Vagina (tissue), 2 donors: ENCODE measurements at places on chromosomes 7 and 10.

DNA sequence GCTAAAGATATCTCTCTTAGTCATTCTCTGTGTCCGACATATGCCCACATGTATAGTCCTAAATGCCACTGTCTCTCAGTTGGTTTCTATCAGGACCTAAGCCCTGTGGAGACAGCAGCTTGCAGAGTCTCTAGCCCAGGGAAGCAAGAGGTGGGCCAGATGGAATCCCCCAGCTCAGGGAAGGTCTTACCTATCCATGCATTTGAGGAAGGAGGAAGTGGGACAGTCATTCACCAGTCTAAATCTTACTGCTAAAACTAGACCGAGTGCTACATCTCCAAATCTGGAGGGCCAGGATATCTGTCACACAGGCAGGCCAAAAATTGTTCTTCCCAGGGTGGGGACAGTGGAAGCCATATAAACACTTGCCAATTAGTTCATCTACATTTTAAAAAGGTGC is 26.4 kb upstream of the HERPUD2 start:
- no peak for DNase-seq

- no peak for DNase-seq
Measured at GRCh38 chr7:9189703-9190102, 756.3 kb downstream of the NXPH1 start.

DNA sequence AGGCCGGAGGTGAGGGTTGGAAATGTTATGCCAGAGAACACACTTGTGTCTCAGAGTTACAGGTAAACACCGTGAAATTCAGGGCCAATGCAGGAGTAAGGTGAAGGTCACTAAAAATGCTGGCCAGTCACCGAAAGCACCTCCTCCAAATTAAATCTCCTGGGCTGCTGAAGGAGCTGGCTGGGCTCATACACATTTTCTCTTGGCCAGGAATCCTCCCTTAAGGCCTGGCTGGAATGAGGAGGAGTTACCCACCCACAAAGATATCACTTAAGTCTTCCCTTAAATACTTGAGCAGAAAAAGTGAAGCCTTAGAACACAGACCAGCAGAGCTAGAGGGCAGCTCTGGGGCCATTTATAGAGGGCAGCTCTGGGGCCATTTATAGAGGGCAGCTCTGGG is 46.3 kb downstream of the HTRA1 start:
- DNase-seq = no peak

GRCh38 chr10:24237801-24238395 is 29.0 kb downstream of the KIAA1217 start:
- DNase-seq = no peak

DNA sequence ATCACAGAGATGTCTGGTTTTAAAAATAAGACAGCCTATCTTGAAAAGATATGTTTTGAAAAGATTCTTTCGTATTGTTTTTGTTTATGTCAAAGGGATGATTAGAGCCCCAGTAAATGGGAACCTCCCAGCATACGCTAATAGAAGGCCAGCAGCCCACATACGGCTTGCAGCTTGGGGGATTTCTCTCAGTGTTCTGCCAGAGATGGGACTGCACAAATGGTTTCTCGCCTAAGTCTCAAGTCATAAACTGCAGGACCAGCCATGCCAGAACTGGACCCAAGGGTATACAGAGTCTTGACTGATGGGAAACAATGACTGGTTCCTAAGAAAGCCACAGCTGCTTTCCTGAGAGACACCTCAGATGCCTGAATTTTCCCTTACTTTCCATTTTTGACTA is 306.9 kb upstream of the DGKB start:
- no peak for DNase-seq

GRCh38 chr7:23418046-23418445 is 52.2 kb downstream of the IGF2BP3 start:
- no peak for DNase-seq

GRCh38 chr7:106256144-106256543 is 28.6 kb downstream of the NAMPT start:
- no peak for DNase-seq

DNA sequence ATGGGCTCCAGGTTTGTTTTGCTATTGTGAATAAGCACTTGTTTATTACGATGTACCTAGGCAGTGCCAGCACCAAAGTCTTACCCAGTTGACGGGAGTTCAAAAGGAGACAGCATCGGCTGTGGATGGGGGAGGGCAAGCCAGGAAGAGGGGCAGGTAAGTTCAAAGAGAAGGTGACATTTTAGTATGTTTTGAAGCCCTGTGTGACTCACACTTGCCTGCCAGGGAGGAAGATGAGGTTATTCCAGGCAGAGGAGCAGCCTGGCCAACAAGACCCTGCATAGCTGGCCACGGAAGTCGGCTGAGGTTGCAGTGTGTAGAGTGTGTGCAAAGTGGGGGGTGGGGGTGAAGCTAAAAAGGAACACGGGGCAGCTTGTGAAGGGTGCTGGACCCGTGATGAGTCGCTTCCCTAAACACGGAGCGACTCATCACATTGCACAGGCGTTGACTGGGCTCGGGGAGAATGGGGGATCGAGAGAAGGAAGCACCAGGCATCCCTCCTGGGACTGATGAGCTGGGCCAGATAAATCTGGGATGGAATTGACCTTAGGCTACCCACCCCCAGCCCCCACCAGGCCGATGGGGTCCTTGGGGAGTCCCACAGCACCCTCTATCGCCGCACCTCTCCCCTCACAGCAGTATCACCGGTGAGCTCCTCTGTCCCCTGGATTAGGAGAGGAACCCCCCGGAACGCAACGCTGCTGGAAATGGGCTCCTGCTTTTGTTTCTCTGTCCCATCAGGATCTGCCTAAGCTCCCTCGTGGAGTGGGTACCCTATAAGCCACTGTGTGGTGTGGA is 97.9 kb upstream of the IKZF1 start:
- peak; percentile 49 for DNase-seq

DNA sequence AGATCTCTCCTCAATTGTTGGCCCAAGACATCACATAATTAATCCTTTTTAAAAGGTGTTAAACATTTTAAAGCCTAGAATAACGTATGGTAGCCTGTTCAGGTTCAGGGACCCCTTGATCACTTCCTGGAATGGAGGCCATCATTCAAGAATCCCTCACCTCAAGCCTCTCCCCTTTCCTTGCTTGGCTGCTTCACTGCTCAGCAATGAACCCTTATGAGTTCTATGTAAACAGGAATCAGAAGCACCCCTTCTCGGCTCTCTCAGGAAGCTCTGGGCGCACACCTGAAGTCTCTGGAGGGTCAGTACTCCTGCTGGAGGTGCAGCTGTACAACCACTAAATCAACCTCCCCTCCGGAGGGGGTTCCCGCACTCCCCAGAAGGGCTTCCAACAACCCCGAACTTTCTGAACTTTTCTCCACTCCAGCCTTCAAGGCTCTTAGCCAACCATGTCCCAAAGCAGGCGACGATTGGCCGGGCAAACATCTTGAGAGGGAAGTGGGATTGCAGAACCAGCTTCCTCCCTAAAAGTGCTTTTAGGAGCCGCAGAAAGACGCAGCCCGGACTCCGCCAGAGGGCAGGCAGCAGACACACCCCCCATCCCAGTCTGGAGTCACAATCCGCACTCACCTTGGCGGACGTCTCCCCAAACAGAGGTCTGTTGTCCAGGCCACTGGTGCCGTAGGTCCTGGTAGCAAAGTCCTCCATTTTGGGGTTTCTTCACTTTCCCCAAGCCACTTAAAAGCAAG is 562 bp downstream of the TMEM243 start:
- DNase-seq = peak; percentile 92

GRCh38 chr7:148256433-148256832 is 334.1 kb upstream of the C7orf33 start:
- DNase-seq = no peak

DNA sequence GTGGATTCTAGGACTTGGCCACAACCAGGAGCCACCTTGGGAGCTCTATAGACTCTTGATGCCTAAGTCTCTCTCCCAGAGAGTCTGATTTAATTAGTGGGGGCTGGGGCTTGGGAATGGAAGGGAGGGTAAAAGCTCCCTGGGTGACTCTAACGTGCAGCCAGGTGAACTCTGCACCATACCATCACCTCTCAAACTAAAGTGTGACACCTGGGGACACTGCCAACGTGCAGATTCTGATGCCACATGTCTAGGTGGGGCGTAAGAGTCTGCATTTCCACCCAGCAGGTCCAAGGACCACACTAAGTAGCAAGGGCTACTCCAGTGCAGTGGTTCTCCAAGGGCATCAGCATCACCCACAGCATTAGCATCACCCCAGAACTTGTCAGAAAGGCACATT is 28.3 kb downstream of the LRRC20 start:
- DNase-seq = no peak

DNA sequence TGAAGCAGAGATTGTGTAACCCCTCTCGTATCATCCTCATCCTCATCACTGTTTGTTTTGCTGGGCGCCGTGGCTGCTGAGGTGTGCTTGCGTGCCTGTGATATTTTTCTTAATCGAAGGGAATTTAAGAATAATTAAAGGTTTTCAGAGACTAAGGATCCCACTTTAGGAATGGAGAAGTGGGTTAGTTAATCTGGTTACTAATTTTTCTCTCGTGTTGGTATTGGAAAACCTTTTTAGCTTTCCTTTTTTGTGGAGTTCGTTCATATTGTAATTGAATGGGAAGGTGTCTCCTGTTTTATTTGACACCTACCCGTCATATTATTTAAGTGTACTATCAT is 1.3 kb downstream of the UBN2 start:
- no peak for DNase-seq

- no peak for DNase-seq
Measured at GRCh38 chr10:9951481-9952257, 1066.0 kb upstream of the CELF2 start.

DNA sequence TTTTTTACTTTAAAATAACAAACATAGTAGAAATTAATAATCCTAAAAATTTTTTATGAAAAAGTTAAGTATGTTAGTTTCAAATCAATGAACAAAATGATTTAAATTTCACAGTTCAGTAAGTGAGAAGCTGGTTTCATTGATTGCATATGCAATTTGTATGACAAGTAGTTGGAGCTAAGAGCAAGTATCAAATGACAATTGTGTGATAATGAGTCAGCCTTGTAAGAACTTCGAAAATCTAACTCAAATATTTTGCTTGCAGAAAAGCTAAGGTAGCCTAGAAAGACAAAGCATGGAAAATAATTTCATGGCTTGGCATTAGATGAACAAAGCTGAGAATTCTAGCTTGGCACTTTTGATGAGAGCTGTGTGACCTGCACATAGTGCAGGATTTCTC is 111.5 kb downstream of the HDAC9 start:
- DNase-seq = no peak

DNA sequence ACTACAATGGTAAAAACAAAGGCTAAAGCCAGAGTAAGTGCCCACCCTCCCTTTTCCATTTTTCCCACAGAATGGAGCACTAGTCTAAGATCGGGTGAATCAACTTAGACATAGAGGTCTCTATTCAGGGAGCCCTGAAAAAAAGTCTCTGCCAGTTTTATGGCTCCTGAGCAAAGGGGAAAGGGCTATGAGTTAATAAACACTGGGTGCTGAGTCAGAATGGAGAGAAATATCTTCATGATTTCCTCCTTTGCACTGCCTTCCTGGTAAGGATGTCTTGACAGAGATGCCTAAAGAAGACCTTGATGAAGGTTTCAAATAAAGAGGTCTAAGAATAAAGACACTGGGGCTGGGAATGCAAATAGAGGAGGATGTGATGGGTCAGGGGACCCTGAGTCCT is 607.4 kb upstream of the MBL2 start:
- DNase-seq = no peak

DNA sequence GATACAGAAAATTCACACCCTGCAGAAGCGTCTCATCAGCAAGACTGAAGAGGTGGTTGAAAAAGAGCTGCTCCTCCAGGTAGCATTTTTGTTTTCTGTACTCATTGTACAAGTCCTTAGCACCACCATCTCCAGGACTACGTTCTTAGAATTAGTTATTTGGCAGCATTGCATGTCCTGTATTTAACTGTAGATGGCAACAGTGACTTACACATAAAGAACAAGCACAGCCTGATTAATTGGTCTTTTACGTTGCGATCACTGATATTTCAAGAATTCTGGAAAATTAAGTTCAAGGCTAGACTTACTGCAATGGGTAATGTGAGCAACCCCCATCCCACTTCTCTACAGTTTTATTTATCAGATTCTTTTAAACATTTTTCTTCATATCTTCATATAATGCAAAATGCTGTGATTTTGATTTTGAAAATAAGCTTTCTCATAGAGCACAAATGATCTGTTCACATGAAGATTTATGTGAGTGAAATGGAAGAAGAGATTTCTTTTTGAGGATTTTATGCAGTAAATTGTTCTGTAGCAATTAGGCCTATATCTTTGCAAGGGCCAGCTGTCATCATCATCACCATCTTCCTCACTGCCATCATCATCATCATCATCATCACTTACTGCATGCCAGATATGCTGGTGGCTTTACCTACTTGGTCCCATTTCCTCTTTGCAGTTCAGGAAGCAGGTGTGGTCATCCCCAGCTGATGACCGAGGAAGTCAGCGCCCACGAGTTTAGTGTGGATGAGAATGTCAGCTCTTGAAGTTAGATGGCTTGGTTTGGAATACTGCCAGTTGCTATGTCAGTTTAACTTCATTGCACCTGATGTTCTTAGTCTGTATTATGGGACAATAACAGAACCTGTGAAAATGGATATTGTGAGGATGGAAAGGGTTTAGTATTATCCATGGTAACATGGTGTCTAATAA is 53.4 kb downstream of the CFAP58 start:
- no peak for DNase-seq

GRCh38 chr10:55158633-55159032 is 357.6 kb upstream of the PCDH15 start:
- no peak for DNase-seq

- no peak for DNase-seq
Measured at GRCh38 chr10:100683545-100684300, 61.7 kb upstream of the PAX2 start.

- DNase-seq = no peak
Measured at GRCh38 chr7:103752995-103753394, 236.5 kb downstream of the RELN start.

DNA sequence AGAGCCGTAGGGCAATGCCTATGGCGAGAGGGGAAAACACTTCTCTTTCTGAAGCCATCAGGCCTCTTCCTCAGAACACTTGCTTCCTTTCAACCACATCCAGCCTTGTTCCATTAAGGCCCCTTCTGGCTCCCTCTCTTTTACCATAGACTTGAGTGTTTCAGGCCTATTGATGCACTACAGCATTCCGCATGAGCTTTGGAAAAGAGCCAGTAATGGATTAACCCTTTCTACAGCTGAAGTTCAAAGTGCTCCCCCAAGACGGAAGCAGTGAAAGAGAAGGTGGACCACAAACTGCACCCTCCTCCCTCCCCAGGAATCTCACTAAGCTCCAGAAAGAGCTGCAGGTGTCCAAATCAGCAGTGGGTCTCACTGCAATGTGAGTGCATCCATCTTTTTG is 102.7 kb upstream of the C7orf33 start:
- DNase-seq = no peak

GRCh38 chr10:73879296-73880173 is 5.2 kb upstream of the CAMK2G start:
- DNase-seq = no peak
